COLO829 (cell line): ENCODE measurements at places on chromosomes 1 and 21.

- DNase-seq, result no peak
These were observed 43.1 kb upstream of the S1PR1 start for GRCh38 chr1:101193733-101194169.

DNA sequence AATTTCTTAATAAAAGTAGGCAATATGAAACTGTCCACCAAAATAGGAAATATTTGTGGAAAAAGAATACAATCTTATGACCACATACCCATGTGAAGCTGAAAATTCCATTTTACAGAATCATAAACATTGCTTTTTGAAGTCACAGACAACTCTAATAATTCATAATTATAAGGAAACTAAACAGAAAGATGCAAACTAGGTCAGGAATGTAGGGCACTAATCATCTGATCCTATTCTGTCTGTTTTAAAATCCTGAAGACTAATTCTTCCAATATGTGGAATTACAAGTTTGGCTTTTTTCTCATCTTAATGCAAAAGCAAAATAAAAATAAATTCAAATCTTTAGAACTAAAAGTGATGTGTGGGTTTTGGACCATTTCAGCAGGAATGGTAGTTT is 528.6 kb downstream of the LTN1 start:
- no peak for DNase-seq

- DNase-seq, result no peak
These were observed 18.0 kb downstream of the WDR4 start for GRCh38 chr21:42861311-42861847.

DNA sequence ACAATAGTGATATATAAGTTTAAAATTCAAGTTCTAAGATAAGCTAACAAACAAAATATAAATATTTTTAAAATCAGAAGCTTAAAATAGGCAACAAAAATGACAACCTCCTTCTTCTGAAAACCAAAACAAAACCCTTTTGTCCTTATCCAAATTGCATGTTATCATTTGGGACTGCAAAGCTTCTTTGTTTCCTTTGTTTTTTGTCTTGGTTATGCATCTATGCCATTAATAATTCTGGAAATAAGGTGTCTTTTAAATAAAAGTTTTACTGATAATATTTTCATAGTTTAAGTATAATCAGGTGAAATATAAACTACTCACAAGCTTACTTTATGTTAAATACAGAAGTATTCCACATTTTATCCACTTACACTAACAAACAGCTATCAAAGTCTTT is 20.5 kb downstream of the ADSS2 start:
- no peak for DNase-seq

DNA sequence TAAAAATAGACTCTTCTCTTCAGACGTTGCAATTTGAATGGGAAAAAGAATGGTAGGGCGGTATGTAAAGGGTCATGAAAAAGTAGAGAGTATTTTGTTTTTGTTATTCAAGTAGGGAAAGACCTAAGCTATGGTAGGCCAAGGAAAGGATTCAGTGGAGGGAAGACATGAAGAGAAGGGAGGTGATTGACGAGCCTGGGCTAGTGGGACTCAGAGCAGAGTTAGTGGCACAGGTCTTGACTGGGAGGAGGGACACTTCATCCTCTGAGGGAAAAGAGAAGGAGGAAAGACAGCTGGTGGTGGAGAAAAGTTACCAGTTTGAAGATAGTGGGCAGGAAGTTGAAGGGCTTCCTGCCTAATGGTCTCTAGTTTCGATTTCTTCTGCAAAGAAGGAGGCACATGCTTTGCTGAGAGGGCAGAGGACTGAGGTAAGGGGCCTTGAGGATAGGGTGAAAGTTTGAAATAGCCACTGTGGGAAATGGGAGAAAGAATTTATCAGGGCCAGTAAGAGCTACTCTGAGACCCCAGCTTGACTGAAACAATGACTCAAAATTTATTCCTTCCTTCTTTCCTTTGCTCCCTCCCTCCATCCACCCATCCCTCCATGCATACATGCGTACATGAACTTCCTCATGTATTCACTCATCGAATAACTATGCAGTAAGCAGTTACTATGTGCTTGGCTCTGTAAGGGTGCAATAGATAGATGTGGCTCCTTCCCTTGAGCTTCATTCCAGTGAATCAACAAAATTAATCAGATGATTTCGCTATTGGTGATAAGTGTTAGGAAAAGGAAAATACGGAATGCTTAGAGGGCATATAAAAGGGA is 4.2 kb downstream of the CD48 start:
- DNase-seq, result no peak

DNA sequence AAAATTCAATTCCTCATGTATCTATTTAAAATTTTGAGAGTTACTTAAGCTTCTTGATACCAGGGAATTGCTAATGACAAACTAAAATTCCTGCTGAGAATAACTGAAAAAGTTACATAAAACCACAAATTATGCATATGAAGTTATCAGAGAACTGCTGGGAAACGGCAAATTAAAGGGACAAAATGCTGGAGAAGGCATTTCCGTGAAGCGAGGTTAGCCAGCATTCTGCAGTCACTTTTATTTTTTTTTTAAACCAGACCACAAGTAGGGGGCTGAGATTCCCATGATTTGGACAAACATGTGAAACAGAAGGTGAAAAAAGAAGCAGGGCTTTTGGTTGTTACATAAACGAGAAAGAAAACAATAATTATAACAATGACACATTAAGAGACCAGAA is 737.6 kb upstream of the CHRM3 start:
- DNase-seq, result no peak

- DNase-seq, result no peak
These were observed 117.0 kb downstream of the TGFB2 start for GRCh38 chr1:218462116-218462515.

GRCh38 chr1:95139039-95139438 is 21.9 kb downstream of the TLCD4 start:
- no peak for DNase-seq

DNA sequence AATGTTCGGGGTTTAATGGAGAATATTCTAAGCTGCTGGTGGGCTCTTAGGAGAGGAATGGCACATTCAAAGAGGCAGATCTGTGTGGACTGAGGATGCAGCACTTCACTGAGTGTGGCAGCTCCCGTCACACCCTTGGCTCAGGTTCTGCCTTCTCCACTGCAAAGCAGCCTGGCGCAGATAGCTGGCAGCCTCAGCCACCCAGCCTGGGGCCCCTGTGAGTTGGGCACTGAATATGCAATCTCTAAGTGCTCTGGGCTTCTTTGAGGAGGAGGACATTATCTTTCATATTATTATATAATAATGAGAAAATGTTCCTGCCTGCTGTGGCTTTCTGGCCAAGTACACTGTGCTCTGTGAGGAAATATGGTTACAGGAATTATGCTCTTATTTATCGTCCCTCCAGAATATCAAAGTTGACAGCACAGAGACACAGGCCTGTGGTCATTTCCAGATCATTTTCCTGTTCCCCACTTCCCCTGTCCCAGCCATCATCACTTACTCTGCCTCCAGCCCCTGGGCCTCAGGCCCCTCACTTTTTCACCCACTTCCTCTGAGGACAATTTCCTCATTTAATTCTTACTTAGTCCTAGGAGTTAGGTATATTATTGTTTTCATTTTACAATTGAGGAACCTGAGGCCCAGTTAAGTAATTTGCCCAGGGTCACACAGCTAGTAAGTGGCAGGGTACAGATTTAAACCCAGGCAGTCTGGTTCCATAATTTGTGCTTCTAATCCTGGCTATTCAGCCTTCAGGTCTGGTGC is 53.6 kb downstream of the MAB21L3 start:
- DNase-seq, result no peak

DNA sequence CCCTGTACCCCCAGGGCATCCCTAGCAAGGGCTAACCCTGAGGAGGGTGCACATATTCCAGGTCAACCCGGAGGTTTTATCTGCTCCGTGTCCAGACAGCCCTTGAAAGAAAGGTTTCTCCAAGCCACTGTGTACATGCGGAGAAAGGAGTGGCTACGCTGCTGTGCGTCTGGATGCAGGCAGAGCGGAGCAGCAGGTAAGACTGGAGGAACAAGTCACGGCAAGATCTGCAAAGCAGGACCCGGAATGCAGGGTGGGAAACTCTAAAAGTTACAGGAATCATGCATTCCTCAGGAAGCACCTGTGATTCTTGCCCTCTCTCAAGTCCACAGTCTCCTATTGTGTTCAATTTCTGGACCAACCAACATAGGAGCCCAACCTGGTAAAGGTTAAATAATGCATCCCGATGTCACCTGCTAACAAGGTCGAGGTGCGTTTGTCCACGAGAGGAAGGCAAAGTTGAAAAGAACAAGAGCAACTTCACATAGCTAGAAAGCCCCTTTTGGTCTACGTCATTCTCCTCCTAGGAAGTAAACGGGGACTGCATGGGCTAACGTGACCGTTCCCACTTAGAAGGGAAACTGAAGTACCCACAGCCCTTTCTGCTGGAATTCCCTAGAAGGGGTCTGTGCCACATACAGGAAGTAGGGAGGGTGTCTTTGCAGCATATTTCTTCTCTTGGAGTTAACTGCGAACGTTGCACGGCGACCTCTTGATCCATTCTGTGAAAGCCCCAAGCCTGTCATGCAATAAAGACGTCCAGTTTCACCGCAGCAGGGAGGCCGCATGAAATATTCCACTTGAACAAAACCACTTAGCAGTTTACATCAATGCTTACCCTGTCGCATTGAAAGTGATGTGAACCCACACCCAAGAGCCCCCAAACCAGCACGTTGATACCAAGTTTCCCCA is 5.8 kb downstream of the TIAM1 start:
- DNase-seq, result no peak

- no peak for DNase-seq
These were observed 1.6 kb downstream of the ST6GALNAC5 start for GRCh38 chr1:76868916-76869315.
